ENCODE measurements at places on chromosomes 13 and 19. TPM values are rescaled to one million over a fixed set of nuclear protein-coding genes. Genes with fewer than 3 reads are reported as not detected.

LRRC63 gene
- total RNA-seq = 0.15 TPM

NAPSA gene
- 0.27 TPM for total RNA-seq

GAPDHS gene
- total RNA-seq = not detected

- H3K27me3 ChIP-seq = no peaks in the 10 kb centered on the region
- no peak for DNase-seq
- peaks cover 9% of the 10 kb centered on the region for H3K4me1 ChIP-seq
- H3K36me3 ChIP-seq = no peaks in the 10 kb centered on the region
- H3K4me3 ChIP-seq = no peak overlapping the region
Measured at GRCh38 chr13:79549355-79550106, 68.6 kb downstream of the NDFIP2 start.

DNA sequence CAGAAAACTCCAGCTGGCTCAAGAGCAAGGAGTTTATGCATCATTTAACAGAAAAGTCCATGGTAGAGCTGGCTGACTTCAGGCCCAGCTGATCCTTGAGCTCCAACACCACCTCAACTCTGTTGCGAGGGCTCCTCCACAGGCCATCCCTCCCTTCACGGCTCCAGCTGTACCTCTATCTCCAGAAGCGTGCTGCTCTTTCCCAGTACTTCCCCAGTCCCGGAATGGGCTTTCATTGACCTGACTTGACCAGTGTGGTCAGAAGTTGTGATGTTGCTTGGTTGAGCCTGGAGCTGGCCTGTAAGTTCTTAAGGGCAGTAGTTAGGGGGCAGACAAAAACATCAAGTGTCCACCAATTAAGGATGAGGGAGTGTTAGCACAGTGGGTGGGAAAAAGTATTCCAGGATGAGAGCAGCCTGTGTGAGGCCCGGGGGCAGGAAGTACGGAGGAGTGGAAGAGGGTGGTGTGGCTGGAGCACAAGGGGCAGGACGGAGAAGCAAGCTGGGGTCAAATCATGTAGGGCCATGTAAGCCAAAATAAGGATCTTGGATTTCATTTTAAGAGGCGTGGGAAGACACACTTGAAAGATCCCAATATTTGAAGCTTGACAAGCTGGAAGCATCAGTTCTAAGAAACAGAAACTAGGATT lies 24.0 kb downstream of the SKA3 start:
- DNase-seq = no peak
- peaks cover 18% of the 10 kb centered on the region for H3K4me1 ChIP-seq
- peaks cover 6% of the 10 kb centered on the region for H3K36me3 ChIP-seq
- no peaks in the 10 kb centered on the region for H3K27me3 ChIP-seq
- H3K4me3 ChIP-seq = no peak overlapping the region
- H3K27ac ChIP-seq = no peak overlapping the region

- no peak for DNase-seq
- H3K4me3 ChIP-seq = peak overlapping the region; percentile 37
- H3K4me1 ChIP-seq = peaks cover 68% of the 10 kb centered on the region
- H3K36me3 ChIP-seq = peaks cover 2% of the 10 kb centered on the region
Measured at GRCh38 chr13:110125613-110126272, 181.2 kb downstream of the COL4A1 start.

DNA sequence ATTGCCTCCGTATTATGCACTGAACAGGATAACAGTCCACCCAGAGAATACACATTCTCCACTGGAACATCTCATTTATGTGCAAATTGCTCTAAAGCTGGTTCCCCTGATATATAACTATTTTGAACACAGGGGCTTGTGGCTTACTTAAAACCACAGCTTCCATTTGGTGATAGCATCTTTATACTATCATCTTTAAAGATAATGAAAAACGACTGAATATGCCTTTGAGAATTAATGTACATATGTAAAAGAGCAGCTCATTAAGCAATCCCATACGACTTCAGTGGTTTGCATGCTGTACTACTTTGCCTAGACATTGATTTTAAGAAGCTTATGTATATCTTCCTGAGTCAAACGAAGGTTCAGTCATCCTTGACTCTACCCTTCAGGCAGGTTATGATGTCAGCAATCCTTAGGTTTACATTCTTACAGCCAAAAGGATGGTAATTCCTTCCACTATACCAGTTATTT lies 40.8 kb downstream of the BRD4 start:
- DNase-seq = no peak
- H3K27me3 ChIP-seq = no peaks in the 10 kb centered on the region
- peaks cover 95% of the 10 kb centered on the region for H3K4me1 ChIP-seq
- peaks cover 3% of the 10 kb centered on the region for H3K36me3 ChIP-seq
- no peak overlapping the region for H3K4me3 ChIP-seq

DNA sequence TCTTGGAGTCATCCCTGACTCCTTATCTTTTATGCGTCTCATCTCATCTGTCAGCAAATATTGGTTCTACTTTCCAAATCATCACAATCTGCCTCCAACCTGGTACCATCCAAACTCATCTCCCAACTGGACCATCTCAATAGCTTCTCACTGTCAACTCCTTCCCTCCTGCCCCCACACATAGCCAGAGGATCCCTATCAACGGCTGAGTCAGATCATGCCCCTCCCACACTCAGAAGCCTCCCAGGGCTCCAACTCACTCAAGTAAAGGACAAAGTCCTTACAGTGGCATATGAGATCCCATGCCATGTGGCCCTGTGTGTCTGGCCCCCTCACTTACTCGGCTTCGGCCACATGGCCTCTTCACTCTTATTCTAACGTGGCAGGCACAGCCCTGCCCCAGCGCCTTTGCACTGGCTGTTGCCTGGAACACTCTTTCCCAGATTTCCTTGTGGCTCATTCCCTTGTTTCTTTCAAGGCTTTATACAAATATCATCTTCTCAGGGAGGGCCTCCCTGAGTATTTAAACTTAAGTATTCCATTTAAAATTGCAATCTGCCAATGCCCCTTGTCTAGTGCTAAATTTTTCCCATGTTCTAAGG lies 4.3 kb downstream of the SPRED3 start:
- H3K27ac ChIP-seq = no peak overlapping the region
- no peaks in the 10 kb centered on the region for H3K27me3 ChIP-seq
- H3K4me1 ChIP-seq = peaks cover 15% of the 10 kb centered on the region

DNA sequence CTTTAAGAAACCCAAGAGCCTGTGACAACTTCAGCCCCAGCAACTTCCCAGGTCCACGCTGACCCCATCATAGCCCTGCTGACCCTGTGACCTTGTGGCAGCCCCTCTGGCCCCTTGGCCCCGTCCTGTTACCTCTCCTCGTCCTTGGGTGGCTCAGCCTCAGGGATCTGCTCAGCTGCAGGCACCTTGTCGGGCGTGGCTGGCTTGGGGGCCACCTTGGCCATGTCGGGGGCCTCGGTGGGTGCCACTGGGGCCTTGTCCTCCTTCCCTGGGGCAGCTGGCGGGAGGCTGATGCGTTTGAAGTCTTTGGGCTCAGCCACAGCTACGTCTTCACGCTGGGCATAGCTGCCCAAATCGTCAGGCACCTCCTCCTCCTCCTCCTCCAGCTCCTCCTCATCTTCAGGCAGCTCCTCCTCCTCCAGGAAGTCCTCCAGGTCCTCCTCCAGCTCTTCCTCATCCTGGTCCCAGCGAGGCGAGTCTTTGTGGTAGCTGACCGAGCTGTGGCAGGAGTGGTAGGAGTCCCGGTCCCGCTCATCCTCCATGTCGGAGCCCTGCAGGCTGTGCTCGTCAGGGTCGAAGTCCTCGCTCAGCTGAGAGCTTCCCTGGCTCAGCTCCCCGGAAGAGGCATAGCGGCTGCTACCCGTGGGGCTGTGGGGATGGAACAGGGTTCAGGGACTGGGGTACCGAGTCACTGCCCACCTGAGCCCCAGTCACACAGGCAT lies 32.2 kb downstream of the UNC13A start:
- peaks cover 10% of the 10 kb centered on the region for H3K4me1 ChIP-seq
- H3K27me3 ChIP-seq = no peaks in the 10 kb centered on the region
- H3K4me3 ChIP-seq = no peak overlapping the region
- DNase-seq = peak; percentile 86
- H3K27ac ChIP-seq = no peak overlapping the region
- H3K36me3 ChIP-seq = peaks cover 3% of the 10 kb centered on the region

GRCh38 chr13:48436661-48437288 lies 23.9 kb upstream of the LPAR6 start:
- peaks cover 32% of the 10 kb centered on the region for H3K4me1 ChIP-seq
- DNase-seq = no peak
- H3K4me3 ChIP-seq = no peak overlapping the region
- H3K36me3 ChIP-seq = no peaks in the 10 kb centered on the region
- no peaks in the 10 kb centered on the region for H3K27me3 ChIP-seq
- peak overlapping the region; percentile 36 for H3K27ac ChIP-seq

DNA sequence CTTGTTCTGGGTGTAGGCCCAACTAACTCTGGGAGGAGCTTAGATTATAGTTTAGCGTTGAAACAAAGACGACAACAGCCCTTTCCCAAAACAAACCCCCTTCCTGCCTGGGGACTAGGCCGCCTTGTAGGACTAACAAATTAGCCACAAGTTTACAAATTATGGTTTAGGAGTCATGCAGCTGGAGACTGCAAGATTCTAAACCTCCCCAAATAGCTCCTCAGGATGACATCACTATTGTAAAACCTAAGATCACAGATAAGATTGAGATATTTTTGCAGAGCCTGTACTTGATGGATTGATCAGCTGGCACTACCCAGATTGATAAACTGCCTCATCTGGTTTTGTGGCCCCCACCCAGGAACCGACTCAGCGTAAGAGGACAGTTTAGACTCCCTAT lies 2.3 kb upstream of the SLC25A15 start:
- H3K36me3 ChIP-seq = no peaks in the 10 kb centered on the region
- no peak for DNase-seq
- H3K4me1 ChIP-seq = peaks cover 7% of the 10 kb centered on the region
- H3K4me3 ChIP-seq = no peak overlapping the region
- no peaks in the 10 kb centered on the region for H3K27me3 ChIP-seq

DNA sequence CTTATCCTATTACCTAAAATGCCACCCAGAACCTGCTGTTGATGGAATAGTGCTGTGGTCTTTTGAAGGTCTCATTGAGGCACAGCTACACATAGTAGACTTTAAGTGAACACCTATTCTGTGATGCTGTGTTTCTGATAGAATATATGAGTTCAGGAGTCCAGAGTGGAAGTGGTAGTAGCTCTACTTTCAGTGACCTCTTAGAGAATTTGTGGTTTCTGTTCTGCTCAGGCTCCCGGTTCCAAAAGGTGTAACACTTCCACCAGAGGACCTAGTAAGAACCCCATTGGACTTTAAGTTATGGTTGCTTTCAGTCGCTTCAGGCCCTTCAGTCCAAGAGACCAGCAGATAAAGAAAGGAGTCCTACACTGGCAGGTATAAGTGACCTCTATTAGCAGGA lies 11.4 kb upstream of the MYCBP2 start:
- no peaks in the 10 kb centered on the region for H3K4me1 ChIP-seq
- no peak overlapping the region for H3K4me3 ChIP-seq
- H3K27me3 ChIP-seq = peaks cover 10% of the 10 kb centered on the region

GRCh38 chr13:31199849-31200636 lies at the start of gene B3GLCT:
B3GLCT (plus strand) TSS chr13:31199975; CDS start chr13:31200085, 110 bp downstream.
- peak within 1 kb of the TSS; percentile 68 for H3K27ac ChIP-seq
- H3K4me3 ChIP-seq = peak within 1 kb of the TSS; percentile 76
- H3K36me3 ChIP-seq = no peaks in the 10 kb centered on the region
- peaks cover 20% of the 10 kb centered on the region for H3K4me1 ChIP-seq
- no peak for DNase-seq

- H3K27me3 ChIP-seq = no peaks in the 10 kb centered on the region
- no peak overlapping the region for H3K27ac ChIP-seq
- DNase-seq = no peak
Measured at GRCh38 chr13:58324161-58324560, 692.6 kb downstream of the PCDH17 start.

- H3K27me3 ChIP-seq = peaks cover 18% of the 10 kb centered on the region
- no peak overlapping the region for H3K27ac ChIP-seq
- H3K4me1 ChIP-seq = peaks cover 4% of the 10 kb centered on the region
Measured at GRCh38 chr13:101989798-101990350, 412.0 kb downstream of the FGF14 start.

DNA sequence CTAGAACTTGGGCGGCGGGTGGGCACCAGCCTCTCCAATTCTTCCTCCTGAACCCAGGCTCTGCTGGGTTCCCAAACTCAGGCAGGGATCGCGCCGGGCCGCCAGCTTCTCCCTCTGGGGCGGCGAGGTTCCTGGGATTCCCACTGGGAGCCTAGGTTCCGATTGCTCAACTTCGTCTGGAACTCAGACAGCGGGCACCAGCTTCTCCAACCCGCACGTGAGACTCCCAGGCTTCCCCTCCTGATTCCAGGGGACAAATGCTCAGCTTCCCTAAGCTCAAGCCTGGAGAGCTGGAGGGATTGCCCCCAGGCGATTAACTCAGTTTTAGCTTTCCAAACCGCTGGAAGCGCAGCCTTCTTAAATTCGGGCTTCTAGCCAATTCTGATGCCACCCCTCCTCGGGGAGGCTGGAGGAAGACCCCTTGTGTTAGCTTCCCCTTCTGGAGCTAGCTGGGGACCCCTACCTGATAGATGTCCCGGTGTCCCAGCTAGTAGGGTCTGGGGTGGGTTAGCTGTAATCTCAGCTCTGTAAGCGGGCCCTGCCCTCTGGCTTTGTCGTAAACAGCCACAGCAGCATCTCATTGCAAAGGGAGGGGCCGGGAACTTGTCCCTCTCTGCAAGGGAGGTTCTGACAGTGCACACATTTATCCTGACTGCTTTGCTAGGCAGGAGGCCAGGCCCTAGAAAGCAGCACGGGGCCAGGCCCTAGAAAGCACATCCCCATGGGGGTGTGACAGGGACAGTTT lies 671 bp downstream of the MCOLN1 start:
- no peak for DNase-seq
- H3K4me3 ChIP-seq = peak overlapping the region; percentile 80
- H3K4me1 ChIP-seq = peaks cover 12% of the 10 kb centered on the region
- H3K36me3 ChIP-seq = peaks cover 1% of the 10 kb centered on the region
- H3K27ac ChIP-seq = peak overlapping the region; percentile 73
